ENCODE measurements at places on chromosomes 16 and 17. TPM values are rescaled to one million over a fixed set of nuclear protein-coding genes. Genes with fewer than 3 reads are reported as not detected.
A peak's percentile ranks its signal among the peaks of the same experiment; 100 is the strongest.

- H3K27ac ChIP-seq: no peak overlapping the region
- DNase-seq: no peak
- no peaks in the 10 kb centered on the region for H3K27me3 ChIP-seq
- H3K36me3 ChIP-seq: peaks cover 59% of the 10 kb centered on the region
- H3K4me3 ChIP-seq: no peak overlapping the region
Observed at GRCh38 chr16:16067127-16067526, 117.7 kb downstream of the ABCC1 start.

DNA sequence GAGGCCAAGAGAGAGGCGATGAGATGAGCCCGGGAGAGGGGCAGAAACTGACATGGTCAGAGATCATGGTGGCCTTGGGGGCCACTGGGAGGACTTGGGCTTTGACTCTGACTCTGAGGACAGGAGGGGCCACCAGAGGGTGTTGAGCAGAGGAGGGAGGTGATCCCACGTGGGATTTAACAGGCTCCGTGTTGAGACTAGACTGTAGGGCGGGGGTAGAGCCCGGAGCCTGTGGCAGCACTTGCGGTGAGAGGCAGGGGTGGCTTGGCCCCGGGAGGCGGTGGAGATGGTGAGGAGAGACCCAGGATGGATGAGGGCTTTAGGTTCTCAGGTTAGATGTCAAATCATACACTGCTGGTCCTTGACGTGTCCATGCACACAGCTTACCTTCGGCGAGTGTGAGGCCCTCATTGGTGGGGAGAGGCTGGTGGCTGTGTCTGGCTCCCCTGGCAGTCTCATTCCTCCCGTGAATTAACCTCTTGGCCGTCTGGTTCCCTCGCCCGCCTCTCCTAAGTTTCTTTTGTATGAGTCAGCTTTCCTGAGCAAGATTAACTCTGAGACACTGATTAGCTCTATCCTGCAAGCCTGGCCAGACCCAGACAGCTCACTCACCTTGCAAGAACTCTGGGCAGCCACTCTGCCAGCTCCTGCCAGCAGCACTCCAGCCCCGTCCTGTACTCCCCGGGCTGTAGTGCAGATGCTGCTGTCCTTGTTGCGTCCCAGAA lies 39.7 kb downstream of the VPS35L start:
- peaks cover 32% of the 10 kb centered on the region for H3K36me3 ChIP-seq
- H3K4me3 ChIP-seq: no peak overlapping the region
- H3K27ac ChIP-seq: no peak overlapping the region
- H3K27me3 ChIP-seq: no peaks in the 10 kb centered on the region

- no peak for DNase-seq
- peak overlapping the region; percentile 63 for H3K4me3 ChIP-seq
- H3K4me1 ChIP-seq: peaks cover 36% of the 10 kb centered on the region
- peak overlapping the region; percentile 77 for H3K27ac ChIP-seq
- H3K27me3 ChIP-seq: no peaks in the 10 kb centered on the region
Observed at GRCh38 chr16:75616521-75617010, 6.5 kb downstream of the ADAT1 start.

DNA sequence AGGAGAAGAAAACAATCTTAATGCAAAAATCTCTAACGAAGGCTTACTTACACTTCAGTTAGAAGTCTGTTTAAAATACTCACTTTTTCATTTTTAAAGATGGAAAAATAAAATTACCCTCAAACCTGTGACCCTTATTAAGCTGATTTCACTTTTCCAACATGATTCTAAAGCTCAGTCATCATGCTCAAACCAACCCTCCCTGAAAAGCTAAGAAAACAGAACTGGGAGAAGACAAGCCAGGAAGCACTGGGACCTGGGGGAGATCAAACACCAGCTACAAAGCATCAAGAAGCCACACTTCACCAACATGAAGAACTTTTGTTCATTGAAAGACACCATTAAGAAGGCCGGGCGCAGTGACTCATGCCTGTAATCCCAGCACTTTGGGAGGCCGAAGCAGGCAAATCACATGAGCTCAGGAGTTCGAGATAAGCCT lies 88.8 kb downstream of the LITAF start:
- no peak overlapping the region for H3K27ac ChIP-seq
- H3K4me1 ChIP-seq: no peaks in the 10 kb centered on the region
- no peaks in the 10 kb centered on the region for H3K27me3 ChIP-seq
- no peak overlapping the region for H3K4me3 ChIP-seq
- no peaks in the 10 kb centered on the region for H3K36me3 ChIP-seq

DNA sequence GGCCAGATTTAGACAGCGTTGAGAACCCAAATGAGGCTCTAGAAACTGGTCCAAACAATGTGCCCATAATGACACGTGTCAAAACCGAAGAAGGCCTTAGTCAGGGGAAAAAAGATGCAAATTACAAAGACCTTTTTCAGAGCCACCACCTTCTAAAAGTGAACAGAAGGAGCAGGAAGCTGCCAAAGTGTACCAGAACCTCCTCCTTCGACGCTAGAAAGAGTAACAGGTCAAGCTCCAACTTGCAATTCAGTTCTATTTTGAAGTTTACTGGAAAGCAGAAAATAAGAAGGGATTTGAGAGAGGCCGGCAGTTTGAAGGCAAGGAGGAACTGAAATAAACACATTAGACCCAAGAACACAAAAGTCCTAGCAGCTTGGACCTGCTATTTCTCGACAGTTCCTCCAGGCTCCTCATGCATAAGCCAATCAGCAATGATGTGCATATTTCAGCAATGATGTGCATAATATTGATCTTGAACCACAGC lies 61.8 kb downstream of the XYLT1 start:
- H3K27me3 ChIP-seq: no peaks in the 10 kb centered on the region
- H3K36me3 ChIP-seq: peaks cover 4% of the 10 kb centered on the region
- no peak overlapping the region for H3K4me3 ChIP-seq
- DNase-seq: no peak
- peaks cover 8% of the 10 kb centered on the region for H3K4me1 ChIP-seq

- no peak for DNase-seq
- H3K27me3 ChIP-seq: peaks cover 8% of the 10 kb centered on the region
- H3K4me3 ChIP-seq: no peak within 1 kb of the TSS
- no peaks in the 10 kb centered on the region for H3K36me3 ChIP-seq
- no peaks in the 10 kb centered on the region for H3K4me1 ChIP-seq
Observed at GRCh38 chr17:62807812-62808575, at the start of gene MARCHF10. TSS of gene MARCHF10 (minus strand) at chr17:62808314. CDS start at chr17:62801735, 6,579 bp downstream.

DNA sequence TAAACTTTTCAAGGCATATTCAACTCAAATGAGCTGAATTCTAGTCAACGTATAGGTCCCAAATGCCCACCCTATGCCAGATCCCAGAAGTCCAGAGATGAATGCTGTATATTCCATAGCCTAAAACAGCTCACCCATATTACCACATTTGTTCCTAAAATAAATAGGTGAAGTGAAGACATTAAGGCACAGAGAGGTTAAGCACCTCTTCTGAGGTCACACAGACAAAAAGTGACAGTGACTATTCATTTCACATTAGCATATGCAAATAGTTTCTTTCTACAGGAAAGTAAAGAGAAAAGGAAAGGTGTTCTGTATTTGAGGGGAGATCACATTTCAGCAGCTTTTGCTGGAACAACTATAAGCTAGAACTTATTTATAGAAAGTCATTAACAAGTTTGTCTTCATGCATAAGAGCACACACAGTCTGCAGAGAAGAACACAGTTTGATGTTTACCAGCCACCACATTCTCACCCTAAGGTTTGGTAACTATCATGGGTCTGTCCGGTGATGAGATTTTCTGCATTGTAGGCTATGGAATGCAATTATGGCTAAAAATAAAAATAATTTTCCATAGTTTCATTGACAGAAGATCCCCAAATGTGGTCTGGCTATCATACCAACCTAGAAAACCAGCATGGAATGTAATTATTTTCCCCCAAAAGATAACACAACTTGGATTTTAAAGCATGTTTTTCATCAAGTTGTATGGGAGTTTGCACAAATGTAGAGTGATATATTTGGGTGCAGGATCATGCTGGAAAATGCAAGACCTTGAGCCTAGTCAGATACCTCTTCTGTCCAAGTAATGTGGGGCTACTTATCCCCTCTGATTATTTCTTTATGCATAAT lies 402.1 kb downstream of the UTP18 start:
- H3K4me3 ChIP-seq: no peak overlapping the region
- H3K4me1 ChIP-seq: no peaks in the 10 kb centered on the region
- DNase-seq: no peak
- H3K27me3 ChIP-seq: peaks cover 3% of the 10 kb centered on the region
- H3K27ac ChIP-seq: no peak overlapping the region
- H3K36me3 ChIP-seq: no peaks in the 10 kb centered on the region

- H3K4me1 ChIP-seq: no peaks in the 10 kb centered on the region
- H3K36me3 ChIP-seq: no peaks in the 10 kb centered on the region
- no peak overlapping the region for H3K4me3 ChIP-seq
- DNase-seq: no peak
- H3K27me3 ChIP-seq: peaks cover 4% of the 10 kb centered on the region
Observed at GRCh38 chr17:20105539-20106280, 96.6 kb downstream of the SPECC1 start.

GRCh38 chr16:87662254-87663204 lies 60.2 kb downstream of the JPH3 start:
- no peak overlapping the region for H3K4me3 ChIP-seq
- H3K36me3 ChIP-seq: no peaks in the 10 kb centered on the region
- no peak for DNase-seq
- H3K4me1 ChIP-seq: no peaks in the 10 kb centered on the region

DNA sequence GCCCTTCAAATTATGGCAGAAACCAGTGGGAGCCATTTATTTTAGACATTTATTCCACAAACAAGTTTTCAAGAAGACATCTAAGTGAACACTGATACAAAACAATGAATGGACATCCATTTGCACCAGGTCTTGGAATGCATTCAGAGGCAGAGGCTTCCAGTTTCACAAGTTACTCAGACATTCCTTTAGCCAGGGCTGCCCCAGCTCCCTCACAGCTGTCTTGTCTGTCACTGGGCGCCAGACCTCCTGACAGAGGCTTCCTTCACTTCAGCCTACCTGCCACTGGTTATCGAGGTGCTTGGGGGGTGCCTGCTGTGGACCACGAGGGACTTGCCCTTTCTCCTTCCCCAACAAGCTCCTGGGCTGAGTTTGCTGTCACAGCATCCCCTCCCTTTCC lies 19.2 kb downstream of the AQP8 start:
- H3K27me3 ChIP-seq: no peaks in the 10 kb centered on the region
- peaks cover 4% of the 10 kb centered on the region for H3K36me3 ChIP-seq
- H3K27ac ChIP-seq: no peak overlapping the region
- DNase-seq: no peak
- no peaks in the 10 kb centered on the region for H3K4me1 ChIP-seq

- no peak for DNase-seq
- no peak overlapping the region for H3K27ac ChIP-seq
- no peaks in the 10 kb centered on the region for H3K36me3 ChIP-seq
- no peak overlapping the region for H3K4me3 ChIP-seq
Observed at GRCh38 chr17:7405350-7406234, 1.7 kb upstream of the TMEM256 start.

DNA sequence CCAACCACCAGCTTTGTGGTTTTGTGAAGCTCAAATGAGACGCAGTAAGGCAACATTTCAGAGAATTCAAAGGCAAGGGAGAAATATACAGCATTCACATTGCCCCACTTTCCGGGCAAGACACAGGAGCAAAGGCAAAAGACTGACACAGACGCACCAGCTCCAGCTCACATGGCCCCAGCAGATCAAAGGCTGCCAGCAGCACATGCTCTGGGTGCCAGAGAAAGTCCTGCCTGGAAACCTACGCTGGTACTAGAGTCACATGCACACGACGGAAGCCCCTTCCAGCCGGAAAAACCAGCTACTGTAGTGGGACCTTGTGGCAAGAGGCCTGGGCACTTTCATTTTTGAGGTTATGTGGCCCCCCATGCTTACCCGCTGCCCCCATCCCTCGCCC lies 50.1 kb downstream of the GTF3C1 start:
- no peaks in the 10 kb centered on the region for H3K4me1 ChIP-seq
- H3K27ac ChIP-seq: no peak overlapping the region
- peaks cover 92% of the 10 kb centered on the region for H3K36me3 ChIP-seq

DNA sequence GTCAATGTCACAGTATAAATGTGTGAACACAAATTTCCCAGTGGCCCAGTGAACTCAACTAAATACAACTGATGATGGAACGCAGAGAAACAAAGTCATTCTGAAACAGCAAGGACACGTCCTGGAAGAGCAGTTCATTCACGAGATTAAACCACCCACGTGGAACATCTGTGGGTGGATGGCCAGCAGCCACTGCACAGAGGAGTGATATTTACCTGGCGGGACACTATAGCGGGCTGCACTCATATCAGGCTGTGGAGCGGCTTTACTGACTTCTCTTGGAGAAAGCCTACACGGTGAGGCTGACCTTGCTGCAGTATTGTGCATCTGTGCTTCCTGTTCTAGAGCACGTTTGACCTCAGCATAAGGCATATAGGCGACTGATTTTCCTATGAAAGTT lies 87.3 kb downstream of the TTC19 start:
- H3K36me3 ChIP-seq: peaks cover 55% of the 10 kb centered on the region
- no peak overlapping the region for H3K27ac ChIP-seq

- H3K4me1 ChIP-seq: no peaks in the 10 kb centered on the region
- H3K36me3 ChIP-seq: no peaks in the 10 kb centered on the region
- H3K4me3 ChIP-seq: no peak overlapping the region
- no peaks in the 10 kb centered on the region for H3K27me3 ChIP-seq
Observed at GRCh38 chr16:66079671-66080334, 286.7 kb upstream of the CDH5 start.

DNA sequence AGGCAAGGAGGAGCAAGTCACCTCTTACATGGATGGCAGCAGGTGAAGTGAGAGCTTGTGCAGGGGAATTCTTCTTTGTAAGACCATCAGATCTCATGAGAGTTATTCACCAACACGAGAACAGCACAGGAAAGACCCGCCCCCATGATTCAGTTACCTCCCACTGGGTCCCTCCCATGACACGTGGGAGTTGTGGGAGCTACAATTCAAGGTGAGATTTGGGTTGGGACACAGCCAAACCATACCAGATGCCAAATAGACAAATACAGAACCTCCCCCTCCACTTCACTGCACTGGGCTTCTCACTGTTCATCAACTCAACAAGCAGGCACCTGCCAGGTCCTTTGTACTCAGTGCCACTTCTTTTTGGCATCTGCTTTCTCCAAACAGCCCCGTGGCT lies 100.2 kb downstream of the WSCD1 start:
- H3K4me3 ChIP-seq: no peak overlapping the region
- no peaks in the 10 kb centered on the region for H3K27me3 ChIP-seq
- DNase-seq: no peak
- no peak overlapping the region for H3K27ac ChIP-seq
- H3K4me1 ChIP-seq: no peaks in the 10 kb centered on the region

DNA sequence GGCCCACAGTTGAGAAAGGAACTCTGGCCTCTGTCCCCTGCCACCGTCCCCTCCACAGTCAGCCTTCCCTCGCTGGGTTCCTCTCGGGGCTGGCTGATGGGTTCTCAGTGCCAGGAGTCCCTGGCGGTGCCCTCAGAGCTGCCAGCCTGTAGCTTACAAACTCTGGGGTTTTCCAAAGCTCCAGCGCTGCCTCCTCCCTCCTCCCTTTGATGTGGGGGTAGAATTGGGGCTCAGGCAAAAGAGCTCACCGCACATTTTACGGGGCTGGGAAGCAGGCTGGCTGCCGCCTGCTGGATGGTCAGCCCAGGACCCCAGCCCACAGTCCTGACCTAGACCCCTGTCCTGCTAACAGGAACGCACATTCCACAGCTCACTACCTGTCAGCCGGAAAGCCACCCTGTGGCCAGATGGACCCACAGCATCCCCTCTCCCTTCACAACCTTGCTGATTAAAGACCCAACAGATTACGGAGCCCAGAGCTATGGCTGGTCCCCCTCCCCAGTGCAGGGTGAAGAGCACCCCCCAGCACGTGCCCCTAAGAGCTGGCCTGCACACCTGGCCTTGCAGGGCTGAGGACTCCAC lies 6.0 kb downstream of the VASN start:
- no peak for DNase-seq
- H3K4me1 ChIP-seq: peaks cover 28% of the 10 kb centered on the region
- peaks cover 25% of the 10 kb centered on the region for H3K36me3 ChIP-seq
- H3K27ac ChIP-seq: no peak overlapping the region
- no peaks in the 10 kb centered on the region for H3K27me3 ChIP-seq
- no peak overlapping the region for H3K4me3 ChIP-seq

GSG1L gene
- not detected for total RNA-seq

CDR2L gene
- total RNA-seq: not detected

SLC22A31 gene
- total RNA-seq: not detected

KRT39 gene
- total RNA-seq: not detected

KRTAP1-5 gene
- total RNA-seq: not detected

REXO5 gene
- total RNA-seq: 1.7 TPM

Measured in CD4-positive, CD25-positive, alpha-beta regulatory T cell (primary cell).